HTR-8/SVneo (cell line): ENCODE measurements at places on chromosomes 11 and 22.
A peak's percentile ranks its signal among the peaks of the same experiment; 100 is the strongest.

GRCh38 chr11:47485107-47485506 lies 36.2 kb upstream of the RAPSN start:
- DNase-seq = no peak

GRCh38 chr11:27596388-27596787 lies 89.8 kb upstream of the LIN7C start:
- no peak for DNase-seq

GRCh38 chr11:3950996-3951660 lies 95.7 kb downstream of the STIM1 start:
- no peak for DNase-seq

DNA sequence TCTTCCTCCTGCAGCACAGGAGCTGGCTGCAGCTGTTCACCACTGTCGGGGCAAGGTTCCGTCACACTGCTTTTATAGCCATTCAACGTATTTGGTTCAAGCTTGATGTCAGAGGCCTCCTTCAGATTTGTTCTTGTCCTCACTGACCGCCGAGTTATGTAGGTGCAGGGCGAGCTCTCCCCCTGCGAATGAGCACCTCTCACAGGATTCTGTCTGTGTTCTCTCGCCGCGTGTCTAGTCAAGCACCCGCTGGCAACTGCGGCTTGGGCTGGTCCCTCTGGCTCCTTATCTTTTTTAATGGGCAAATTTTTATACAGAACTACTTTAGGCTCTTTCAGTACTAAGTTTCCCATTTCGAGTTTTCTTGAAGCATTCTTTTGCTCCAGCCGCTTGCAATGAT lies 37.4 kb upstream of the CHKA start:
- no peak for DNase-seq

DNA sequence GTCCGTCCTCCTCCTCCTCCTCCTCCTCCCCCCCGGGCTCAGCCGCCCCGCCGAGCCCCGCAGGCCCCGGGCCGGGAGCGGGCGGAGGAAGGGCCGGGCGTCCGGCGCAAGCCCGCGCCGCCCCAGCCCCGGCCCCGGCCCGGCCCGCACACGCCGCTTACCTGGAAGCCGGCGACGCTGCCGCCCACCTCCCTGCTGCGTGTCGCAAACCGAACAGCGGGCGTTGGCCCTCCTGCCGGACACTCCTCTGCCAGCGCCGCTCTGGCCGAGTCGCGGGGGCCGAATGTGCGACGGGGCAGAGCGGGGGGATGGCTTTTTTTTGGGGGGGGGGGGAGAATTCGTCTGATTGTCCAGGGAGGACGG lies 1.1 kb downstream of the IGF2 start:
- DNase-seq = no peak

DNA sequence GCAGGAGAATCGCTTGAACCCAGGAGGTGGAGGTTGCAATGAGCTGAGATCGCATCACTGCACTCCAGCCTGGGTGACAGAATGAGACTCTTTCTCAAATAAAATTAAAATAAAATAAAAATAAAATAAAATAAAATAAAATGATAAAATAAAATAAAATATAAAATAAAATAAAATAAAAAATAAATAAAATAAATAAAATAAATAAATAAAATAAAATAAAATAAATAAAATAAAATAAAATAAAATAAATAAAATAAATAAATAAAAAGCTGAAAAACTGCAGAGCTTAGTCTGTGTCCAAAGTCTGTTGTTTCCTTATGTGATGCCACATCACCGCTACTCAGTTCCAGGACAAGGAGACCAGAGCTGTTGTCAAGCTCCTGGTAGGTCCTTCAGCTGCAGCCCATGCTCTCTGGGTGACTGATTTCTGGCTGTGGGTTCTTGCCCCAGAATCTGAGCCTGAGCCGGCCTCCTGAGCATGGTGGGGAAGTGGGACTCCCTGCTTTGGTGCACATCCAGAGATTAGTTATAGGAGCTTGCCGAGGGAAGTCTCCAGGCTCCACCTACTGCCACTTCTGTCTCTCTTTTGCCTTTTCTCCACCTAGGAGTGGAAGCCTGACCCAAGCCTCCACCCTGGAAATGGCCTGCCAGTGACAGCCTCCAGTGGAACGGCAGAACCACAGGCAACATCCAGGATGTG lies 31.3 kb upstream of the ADA2 start:
- DNase-seq = no peak

DNA sequence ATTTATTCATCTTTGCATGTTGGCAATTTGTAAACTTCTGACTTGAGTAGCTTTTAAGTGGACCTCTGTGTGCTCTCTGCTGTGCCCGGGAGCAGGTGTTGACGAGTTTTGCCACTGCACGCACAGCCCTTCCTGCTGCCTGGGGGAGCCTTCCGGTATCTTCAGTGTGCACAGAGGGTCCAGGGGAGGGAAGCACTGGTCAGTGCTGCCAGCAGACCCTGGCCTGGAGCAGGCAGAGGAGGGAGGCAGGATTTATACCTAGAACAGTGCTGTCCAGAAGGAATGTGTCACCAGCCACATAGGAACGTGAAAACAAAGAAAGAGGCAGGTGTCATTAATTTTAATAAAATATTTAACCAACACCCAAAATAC lies 403.6 kb downstream of the TBC1D22A start:
- DNase-seq = no peak

- DNase-seq = no peak
These were observed 3.9 kb downstream of the GSTT4 start for GRCh38 chr22:24001314-24001713.

GRCh38 chr22:46085828-46086576 lies 64.3 kb upstream of the PPARA start:
- no peak for DNase-seq

DNA sequence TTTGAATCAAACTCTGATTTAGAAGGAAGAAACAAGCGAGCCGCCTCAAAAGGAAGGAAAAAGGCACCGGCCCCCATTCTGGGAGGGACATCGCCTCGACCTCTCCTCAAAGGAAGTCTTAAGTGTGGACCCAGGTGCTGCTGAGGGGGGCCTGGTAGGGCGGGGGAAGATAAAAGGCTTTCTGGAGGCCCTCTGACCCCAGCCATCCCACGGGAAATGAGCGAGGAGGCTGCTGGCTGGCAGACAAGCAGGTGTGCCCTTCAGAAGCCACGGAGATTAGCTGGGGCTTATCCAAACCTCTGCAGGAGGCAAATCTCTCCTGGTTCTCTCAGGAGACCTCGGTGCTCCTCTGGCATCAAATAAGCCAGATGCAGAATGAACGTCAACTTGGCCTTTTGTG lies 171.4 kb upstream of the BLID start:
- DNase-seq = no peak

DNA sequence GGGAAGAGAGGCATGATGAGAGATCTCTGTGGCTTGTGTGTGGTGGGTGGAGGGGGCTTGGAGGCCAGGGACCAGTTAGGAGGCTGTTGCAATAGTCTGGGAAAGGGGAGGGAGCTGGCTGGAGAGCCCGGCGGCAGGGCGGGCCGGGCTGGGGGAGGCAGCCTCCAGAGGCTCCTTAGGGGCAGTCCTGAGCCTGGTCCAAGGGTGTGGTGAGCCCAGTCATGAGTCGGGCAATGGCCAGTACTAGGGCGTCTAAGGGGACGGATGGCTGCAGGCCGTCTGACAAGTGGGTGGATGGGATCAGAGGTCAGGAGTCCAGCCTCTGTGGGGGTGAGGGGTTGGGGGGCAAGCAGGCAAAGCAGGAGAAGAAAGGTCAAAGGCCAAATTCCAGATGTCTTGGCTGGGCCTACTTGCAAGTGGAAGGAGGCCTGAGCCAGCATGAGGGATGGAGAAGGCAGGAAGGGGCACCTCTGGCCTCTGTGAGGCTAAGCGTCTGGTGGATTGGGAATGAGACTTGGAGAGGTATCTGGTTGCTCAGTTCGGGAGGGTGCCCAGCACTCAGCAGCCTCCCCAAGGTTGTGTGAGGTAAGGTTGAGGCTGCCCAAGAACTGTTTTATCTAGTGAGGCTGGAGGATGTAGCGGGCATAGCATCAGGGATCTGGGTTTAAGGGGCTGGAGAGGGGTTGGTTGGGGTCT lies 6.0 kb upstream of the CD248 start:
- DNase-seq = no peak

DNA sequence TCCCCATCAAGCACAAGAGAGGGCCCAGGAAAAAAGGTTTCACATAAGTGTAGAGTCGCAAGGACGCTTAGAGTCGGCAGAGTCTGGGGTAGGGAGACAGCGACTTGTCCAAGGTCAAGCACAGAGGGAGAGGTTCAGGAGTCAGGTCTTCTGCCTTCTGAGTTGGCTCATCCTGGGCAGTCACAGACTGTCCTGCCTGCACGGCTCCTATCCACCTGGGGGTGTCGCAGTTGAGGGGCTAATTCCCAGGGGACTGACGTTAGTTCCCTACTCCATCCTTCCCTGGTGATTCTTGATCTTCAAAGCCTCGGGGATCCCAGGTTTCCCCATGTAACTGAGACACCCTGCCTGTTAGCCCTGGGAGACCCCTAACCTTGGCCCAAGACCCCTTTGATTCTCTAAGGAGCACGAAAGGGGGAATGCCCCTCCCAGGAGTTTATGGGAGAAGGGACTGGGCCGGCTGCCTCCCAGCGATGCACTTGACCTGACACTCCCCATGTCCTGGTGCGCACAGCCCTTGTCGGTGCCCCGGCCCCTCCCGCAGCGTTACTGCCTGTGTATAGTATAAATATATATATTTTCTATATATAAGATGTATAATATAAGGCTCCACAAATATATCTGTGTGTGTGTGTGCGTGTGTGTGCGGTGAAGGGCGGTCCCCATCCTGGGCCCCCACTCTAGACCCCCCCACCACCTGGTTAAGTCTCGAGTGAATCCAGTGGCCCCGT lies 14.7 kb upstream of the TAB1 start:
- DNase-seq = no peak

GRCh38 chr11:86800076-86800959 lies at the start of gene PRSS23:
Gene PRSS23 (plus strand): TSS chr11:86800542. CDS start chr11:86807644, 7,102 bp downstream.
- DNase-seq = peak; percentile 74

GRCh38 chr11:34238533-34238932 lies 119.3 kb downstream of the ABTB2 start:
- DNase-seq = no peak

GRCh38 chr11:31863170-31863832 lies 52.2 kb upstream of the PAX6 start:
- no peak for DNase-seq

- no peak for DNase-seq
These were observed 154.3 kb downstream of the MSANTD4 start for GRCh38 chr11:105867742-105868141.

DNA sequence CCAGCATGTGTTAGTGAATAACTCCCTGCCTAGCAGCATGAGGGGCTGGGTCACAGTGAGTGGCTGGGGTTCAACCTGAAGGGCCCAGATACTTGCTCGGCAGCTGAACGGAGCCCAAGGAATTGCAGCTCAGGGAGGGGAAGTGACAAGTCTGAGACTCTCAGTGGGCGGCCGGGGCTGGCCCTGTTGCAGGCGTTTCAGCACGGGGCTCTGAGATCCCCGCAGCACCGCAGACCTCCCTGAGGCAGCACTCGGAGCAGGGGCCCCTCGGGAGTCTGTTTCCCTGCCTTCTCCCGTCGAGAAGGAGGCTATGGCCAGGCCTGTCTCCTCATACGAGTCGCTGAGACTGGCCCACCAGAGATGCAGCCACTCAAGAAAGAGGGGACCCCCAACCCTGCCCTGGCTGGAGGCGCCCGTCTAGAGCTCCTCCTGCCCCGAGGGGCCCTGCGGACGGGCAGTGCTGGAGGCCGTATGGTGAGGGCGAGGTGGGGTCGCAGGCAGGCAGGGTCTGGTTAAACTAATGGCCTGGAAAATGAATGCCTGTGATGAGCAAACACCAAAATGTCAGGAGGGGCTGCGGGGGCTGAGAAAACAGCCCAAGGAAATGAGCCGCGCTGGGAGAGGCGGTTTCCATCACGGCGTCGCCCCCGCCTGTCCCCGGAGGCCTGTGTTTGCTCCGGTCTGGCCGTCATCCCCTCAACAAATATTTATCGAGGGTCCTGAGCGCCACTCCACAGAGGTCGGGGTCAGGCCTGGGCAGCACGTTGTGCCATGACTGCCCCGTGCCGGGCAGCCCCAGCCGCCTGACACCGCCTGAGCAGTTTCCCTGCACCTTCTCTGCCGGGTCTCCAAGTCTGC lies 9.3 kb downstream of the TSSC4 start:
- DNase-seq = no peak

DNA sequence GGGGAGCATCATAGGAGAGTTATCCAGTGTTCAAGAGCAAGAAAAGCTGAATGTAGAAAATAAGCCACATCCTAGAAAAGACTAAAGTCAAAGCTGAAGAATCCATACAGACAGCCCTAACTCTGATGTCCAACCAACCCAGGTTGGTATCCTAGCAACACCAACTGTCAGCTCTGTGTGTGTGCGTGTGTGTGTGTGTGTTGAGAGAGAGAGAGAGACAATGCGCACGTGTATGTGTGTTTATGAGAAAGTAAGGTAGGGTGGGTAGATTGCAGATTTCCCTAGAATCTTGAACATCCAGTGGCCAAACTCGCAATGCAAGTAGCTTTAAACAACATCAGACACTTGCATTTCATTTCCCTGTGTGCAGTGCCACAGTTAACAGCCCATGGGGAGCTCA lies 274.9 kb downstream of the FAM181B start:
- DNase-seq = no peak

- no peak for DNase-seq
These were observed 8.5 kb upstream of the CREBZF start for GRCh38 chr11:85673393-85673792.

- no peak for DNase-seq
These were observed 29.2 kb upstream of the PDE2A start for GRCh38 chr11:72703267-72704008.

DNA sequence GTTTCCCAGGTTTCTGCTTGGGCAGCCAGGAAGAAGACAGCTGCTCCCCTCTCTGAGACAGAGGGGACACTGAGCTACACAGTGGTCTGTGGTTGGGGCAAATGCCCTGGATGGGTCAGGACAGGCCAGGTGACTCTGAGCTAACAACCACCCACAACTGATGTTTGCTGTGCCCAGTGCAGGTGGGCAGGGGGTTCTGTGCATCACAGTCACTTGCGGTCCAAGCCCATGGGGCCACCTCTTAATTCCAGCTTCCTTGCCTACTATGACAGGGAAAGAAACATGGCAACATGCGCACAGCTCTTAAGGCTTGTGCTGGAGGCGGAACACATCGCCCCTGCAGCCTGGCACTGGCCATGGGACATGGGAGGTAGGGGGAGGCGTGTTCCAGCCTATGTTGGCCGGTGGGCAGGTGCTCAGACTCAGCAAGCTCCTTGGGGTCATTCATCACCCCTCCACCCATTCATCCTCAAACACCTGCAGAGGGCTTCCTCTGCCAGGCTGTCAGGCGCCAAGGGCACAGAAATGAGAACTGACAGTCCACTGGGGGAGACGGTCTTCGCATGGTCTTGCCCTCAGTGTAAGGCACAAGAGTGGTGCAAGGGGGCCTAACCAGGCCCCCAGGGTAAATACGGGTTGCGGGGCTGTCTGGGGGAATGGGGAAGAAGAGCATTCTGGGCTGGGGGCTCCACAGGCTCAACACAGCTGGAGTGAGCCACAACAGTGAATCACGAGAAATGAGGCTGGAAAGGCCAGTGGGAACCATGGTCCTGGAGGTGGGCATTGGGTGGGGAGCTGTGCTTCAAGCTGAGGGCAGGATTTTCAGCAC lies 55.6 kb downstream of the ARFGAP3 start:
- DNase-seq = no peak
